RPMI7951 (cell line): ENCODE measurements at places on chromosomes 6 and 20.

- no peak for DNase-seq
Observed at GRCh38 chr6:13053006-13053461, 275.3 kb downstream of the TBC1D7 start.

GRCh38 chr6:143823548-143823947 lies 19.6 kb upstream of the LTV1 start:
- DNase-seq: no peak

DNA sequence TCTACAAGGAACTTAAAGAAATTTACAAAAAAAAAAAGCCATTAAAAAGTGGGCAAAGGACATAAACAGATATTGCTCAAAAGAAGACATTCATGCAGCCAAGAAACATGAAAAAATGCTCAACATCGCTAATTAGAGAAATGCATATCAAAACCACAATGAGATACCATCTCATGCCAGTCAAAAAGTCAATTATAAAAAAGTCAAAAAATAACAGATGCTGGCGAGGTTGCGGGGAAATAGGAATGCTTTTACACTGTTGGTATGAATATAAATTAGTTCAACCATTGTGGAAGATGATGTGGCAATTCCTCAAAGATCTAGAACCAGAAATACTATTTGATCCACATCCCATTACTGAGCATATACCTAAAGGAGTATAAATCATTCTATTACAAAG lies 411.9 kb upstream of the MARCKS start:
- peak; percentile 51 for DNase-seq

- DNase-seq: peak; percentile 32
Observed at GRCh38 chr20:45470262-45470931, 844 bp downstream of the WFDC2 start.

- DNase-seq: no peak
Observed at GRCh38 chr6:53239526-53239925, 90.9 kb upstream of the GCM1 start.

- no peak for DNase-seq
Observed at GRCh38 chr6:18784794-18785193, 397.6 kb downstream of the RNF144B start.
